ENCODE measurements at places on chromosomes 5 and 9.
A peak's percentile ranks its signal among the peaks of the same experiment; 100 is the strongest.

DNA sequence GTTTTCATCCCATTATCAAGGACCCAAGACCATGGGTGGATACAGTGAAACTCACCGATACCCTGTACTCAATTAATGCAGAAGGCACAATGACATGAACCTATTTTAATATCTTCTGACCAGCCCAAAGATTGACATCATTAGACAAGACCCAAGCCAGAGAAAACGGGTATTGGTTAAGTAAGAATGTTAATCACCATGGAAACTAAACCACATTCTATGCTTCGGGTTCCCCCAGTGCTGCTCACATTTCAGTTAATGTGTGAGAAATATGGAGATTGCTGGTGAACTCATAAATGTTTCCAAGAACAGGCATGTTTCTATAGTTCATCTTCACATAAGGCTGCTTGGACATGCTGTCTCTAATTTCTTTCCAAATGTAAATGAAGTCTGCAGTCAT is 77.0 kb downstream of the IRX2 start:
- peak; percentile 25 for DNase-seq

- DNase-seq: no peak
Observed at GRCh38 chr9:26426551-26427131, 466.0 kb downstream of the CAAP1 start.

DNA sequence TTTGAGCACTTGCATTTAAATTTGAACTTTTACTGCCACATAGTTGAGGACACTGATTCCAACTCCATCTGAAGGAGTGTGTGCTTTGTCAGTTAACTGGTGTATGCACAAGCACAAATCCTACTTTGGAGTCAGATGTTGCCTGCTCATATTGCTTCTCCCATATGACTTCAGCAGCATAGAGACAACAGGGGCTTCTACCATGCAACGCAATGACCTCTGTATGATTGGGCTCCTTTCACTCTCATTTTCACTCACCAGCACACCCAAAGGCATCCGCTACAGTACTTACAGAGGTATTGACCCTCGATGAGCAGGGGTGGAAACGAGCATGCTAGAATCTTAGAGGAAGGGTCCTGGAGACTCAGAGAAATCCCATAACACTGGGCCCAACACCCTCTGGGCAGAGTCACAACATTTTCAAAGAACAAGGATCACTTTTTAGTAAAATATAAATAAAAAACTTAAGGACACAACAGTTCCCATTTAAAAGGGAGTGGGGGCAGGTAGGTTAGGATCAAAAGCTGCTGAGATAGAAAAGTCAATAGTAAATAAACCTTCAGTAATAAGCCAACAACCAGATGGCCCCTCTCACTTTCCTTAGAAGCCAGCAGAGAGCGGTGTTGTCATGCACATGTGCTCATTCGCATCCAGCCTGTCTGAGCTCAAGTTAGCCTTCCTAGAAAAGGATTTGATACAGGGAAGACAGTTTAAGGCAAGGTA is 203.8 kb downstream of the SNCAIP start:
- peak; percentile 92 for DNase-seq

DNA sequence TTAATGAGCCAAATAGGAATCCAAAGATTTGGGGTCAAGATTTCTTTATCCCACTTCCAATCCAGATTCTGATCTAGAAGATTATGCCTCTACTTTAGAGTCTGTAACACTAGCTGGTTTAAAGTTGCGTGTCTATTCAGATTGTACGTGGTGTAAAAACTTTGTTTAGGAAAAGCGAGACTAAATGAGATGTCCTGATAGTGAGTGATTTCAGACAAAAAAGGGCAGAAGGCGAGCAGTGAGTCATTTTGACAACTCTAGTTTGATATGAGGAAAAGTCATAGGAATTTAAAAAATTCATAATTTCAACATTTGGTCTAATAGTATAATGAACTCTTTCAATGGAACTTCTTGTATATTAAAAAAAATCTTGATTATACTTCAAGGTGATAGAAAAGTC is 119.6 kb upstream of the KLF9 start:
- no peak for DNase-seq

DNA sequence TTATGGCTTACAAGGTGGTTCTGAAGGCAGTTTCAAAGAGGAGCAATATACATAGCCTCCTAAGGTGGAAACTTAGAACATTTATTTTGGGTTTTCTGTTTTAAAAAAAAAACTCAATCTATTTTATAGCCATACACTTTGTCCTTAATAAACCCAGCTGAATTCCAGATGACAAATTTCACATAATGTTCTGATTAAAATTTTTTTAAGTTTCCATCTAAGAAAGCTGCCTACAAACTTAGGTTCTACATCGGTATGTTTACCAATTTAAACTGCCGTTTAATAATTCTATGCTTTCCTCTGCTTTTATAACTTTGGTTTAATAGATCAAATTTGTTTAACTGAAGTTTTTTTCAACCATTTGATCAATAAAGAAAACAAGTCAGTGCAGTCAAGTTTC is 12.5 kb downstream of the NR3C1 start:
- no peak for DNase-seq

DNA sequence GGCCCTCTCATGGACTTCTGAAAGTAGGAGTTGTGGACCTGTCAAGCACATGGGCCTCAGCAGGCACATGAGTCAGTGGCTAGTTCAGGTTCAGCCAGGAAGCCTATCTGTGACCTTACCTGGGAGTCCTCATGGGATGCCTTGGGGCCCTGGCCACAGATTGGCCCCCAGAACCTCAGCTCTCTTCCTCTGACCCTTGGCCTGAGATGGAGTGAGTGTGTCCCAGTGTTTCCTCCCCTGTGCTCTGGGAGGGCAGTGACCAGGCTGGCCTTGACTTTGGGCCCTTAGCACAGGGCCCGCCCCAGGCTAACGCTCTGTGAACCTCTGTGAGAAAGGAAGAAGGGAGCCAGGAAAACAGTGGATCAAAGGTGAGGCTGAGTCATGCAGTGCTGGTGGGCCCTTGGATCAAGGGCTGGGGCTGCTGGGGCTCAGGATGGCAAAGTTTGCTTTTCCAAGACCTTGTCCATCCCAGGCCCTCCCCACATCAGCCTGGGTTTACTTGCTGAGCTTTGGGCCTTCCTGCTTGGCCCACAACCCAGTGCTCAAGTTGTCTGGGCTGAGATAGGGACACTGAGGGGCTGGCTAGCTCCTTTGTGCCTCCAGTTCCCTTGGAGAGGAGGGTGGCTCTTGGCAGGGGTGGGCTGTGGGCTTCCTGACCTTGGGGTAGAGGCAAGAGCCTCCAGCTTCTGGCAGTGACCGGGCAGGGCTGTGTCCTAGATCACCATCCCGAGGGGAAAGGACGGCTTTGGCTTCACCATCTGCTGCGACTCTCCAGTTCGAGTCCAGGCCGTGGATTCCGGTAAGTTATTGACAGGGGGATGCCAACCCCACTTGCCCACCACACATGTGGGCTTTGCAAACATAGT is 41.4 kb downstream of the RGS3 start:
- no peak for DNase-seq

GRCh38 chr9:14895806-14896205 is 14.4 kb downstream of the FREM1 start:
- no peak for DNase-seq

DNA sequence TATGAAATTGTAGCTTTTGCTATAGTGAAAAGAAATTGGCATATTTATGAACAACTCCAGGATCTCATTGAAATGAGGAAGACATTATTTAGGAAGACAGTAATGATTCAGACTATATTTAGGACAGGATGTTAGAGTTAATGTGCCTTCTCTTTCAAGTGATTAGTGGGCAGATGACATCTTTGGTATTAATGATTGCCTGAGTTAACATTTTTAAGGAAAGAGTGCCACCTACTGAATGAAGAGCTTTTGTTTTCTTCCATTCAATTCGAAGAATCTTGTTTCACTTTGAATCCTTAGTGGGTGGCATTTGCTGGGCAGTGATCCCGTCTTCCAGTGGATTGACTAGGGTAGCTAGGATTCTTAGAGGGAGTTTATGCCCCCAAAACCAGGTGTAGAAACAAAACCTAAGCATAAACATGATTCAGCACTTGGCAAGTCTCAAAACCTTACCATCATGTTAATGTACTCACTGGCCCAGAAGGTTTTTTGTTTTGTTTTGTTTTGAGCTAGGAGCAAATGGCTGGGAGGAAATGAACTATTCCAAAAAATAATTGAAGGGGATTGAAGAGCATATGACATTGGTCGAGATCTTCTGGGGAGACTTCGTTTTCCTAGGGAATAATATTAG is 23.2 kb downstream of the MAP3K1 start:
- peak; percentile 81 for DNase-seq

GRCh38 chr5:139872851-139873794 is 77.5 kb downstream of the PSD2 start:
- peak; percentile 45 for DNase-seq

GRCh38 chr5:16866795-16867576 is 69.1 kb downstream of the MYO10 start:
- DNase-seq: peak; percentile 72

- peak; percentile 29 for DNase-seq
Observed at GRCh38 chr5:67831048-67831447, 384.5 kb upstream of the PIK3R1 start.

DNA sequence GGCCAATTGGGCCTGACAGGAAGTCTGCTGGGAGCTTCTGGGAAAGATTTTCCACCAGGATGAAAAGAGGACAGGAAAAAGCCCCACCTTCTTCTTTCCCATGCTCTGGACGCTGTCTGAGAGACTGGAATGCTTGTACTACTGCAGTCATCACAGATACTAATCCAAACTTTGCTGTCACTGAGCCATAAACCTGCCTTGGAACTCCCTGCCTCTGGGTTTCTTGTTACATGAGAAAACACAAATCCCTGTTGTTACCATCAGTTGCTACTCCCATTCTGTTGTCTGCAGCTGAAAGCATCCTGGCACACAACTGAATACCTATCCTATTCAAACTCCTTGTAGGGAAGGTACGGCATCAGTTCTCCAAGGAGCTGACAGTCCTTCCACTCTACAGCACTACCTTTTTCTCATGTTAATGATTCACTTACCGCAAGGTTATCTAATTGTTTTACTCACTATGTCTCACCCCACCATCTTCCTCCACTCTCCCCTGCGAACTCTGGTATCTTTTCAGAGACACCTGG is 167.5 kb downstream of the CDK5RAP2 start:
- DNase-seq: peak; percentile 39

GRCh38 chr5:1409381-1410110 is 35.7 kb downstream of the SLC6A3 start:
- peak; percentile 58 for DNase-seq

- DNase-seq: no peak
Observed at GRCh38 chr5:143134900-143135299, 268.6 kb downstream of the NR3C1 start.

Data from eye (tissue), 1 donor.